HFF-Myc (cell line): ENCODE measurements at places on chromosomes 3 and 15.

DNA sequence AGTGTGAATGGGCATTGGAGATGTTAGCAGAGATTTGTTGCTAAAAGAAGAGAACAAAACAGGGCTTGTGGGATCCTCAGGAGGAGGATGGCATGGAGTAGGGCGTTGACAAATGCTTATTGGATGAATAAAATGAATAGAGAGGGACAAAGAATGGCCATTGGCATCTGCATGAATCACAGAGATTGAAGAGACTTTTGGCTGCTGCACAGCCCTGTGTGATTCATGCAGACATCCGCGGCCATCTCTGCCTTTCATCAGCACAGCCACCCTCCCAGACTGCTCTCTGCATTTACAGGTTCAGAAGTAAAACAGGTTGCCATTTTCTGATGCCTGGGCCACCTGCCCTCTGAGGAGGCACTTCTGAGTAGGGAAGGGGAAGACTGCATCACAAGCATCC, 397.9 kb downstream of the EPHB1 start:
- DNase-seq, result no peak

- DNase-seq, result no peak
Measured at GRCh38 chr3:195319060-195319459, 48.1 kb upstream of the XXYLT1 start.

GRCh38 chr15:39391230-39391629, 189.6 kb upstream of the THBS1 start:
- no peak for DNase-seq

DNA sequence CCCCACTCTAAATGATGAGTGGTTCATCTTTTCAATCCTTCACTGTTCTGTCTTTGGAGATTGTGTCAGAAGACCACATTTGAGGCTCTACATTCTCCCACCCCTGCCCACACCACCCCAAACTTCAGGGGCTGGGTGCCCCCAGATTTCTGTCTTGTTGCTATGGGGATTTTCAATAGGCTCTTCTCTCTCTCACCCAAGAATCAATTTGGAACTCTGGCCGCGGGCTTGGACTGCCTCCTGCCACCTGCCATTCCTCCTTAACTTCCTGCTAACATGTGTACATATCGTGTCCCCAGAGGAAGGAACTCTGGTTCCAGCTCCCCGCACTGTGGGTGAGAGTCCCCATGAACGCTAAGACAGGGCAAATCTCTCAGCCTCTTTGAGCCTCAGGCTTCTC, 67.4 kb upstream of the LARS2 start:
- DNase-seq, result no peak

GRCh38 chr3:40456279-40456939, 730 bp upstream of the RPL14 start:
- DNase-seq, result no peak
